KG1 (cell line): ENCODE measurements at places on chromosomes 6 and 20.

DNA sequence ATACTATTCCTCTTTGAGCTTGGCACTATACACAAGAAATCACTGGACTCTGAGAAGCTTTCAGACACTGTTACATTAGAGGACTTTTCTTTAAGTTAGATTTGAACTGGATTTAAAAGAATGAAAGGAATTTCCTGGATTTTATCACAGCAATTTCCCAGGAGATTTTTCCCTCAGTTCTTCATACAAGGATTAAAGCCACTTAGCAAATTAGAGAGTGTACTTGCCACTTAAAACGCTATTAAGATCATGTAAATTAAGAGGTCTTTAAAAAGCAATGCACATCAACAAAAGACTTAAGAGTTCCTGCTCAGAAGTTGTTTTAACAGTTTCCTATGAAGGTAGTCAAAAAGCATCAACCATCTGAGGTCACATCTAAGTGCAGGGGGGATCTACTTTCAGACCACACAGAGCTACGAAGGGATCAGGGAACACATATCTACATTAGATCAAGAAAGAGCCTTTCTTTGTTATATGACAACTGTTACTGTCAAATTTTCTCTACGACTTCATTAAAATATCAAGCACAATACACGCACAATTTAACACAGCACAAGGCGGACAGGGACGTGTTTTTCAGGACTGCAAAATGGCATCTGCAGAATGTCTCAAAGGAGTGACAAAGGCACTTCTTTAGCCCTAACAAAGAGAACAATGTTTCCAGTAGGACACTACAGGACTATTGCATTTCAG, 65.8 kb downstream of the EPB41L2 start:
- no peak for DNase-seq

GRCh38 chr6:14231071-14231483, 113.5 kb downstream of the CD83 start:
- DNase-seq = no peak

DNA sequence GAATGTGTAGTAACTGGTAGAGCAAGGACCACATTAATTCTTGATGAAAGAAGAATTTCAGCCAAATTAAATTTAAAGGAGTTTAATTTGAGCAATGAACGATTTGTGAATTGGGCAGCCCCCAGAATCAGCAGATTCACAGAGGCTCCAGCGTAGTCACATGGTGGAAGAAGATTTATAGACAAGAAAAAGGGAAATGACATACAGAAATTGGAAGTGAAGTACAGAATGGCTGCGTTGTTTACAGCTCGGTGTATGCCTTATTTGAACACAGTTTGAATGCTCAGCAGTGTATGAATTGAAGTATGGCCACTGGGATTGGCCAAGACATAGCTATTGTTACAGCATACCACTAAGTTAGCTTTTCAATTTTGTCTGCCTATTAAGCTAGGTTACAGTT, 173.6 kb upstream of the ARG1 start:
- no peak for DNase-seq

GRCh38 chr6:48986845-48987244, 476.2 kb downstream of the MMUT start:
- DNase-seq = no peak

GRCh38 chr20:8898823-8899222, 170.1 kb upstream of the PLCB4 start:
- DNase-seq = no peak

DNA sequence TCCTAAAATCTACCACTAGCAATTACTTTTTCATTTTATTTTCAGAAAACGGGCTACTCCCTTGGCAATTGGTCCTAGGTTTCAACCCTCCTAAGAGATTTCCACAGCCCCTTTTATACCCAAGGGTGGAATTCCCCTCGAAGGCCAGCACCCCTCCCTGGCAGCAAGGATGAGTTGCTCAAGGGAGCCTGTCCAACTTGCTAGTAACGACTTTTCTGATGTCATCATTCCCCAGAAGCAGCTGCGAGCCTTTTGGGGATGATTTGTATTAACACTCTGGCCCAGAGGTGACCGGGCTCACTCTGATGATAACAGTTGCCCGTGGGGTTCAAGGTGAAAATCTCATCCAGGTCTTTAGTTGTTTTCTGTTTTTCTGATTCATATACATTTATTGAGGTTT, 30.7 kb upstream of the NAA20 start:
- no peak for DNase-seq

- no peak for DNase-seq
Observed at GRCh38 chr6:149513915-149514314, 29.1 kb upstream of the ZC3H12D start.

DNA sequence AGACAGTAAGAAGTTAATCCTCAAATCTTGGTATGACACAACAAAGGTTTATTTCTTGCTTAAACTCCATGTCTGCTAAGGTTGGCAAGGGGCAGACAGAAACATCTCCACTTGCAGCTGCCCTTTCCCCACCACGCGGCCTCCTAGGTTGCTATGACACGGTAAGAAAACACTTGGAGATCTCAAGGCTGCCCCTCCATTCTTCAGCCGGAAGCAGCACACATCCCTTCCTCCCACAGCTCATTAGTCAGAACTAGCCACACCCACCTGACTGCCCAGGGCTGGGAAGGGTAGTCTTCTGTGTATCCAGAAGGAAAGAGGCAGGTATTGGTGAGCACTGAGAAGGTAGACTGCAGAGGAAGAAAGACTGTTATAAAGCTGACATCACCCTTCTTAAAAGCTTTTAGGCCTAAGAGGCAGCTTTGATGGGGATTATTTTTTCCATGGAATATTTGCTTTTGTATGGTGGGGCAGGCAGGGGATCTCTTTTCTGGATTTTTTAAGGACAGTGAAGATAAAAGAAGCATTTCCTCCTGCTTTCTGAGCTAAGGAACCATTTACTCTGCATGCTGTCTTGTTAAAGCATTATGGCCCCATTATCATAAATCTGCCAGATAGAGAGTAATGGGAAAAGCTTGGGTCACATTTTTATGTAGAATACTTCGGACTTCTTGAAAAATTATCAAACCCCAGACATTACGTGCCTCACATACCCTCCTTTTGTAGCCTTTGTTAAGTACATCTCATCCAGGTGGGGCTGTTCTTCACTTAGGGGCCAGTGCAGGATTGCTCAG, 41.6 kb downstream of the MRAP2 start:
- no peak for DNase-seq

DNA sequence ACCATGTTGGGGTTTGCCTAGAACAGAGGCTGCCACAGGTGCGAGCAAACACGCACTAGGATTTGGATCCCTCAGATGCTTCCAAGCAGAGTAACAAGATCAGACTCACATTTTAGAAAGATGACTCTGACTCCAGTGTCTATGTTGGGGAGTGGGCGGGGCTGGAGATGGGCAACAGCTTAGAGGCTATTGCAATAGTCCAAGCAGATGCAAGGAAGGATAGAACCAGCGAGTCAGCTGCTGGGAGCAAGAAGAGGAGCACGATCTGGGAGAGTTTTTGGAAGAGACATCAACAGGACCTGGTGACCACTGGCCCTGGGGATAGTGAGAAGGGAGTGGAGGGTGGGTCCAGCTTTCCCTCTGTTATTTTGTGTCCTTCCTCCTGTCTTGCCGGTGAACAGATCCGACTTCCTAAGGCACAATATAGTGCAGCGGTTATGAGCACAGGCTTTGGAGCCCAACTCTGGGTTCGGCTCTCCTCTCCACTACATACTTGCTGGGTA, 52.7 kb downstream of the FGD2 start:
- no peak for DNase-seq

GRCh38 chr6:17867880-17868279, 119.6 kb downstream of the KIF13A start:
- DNase-seq = no peak

DNA sequence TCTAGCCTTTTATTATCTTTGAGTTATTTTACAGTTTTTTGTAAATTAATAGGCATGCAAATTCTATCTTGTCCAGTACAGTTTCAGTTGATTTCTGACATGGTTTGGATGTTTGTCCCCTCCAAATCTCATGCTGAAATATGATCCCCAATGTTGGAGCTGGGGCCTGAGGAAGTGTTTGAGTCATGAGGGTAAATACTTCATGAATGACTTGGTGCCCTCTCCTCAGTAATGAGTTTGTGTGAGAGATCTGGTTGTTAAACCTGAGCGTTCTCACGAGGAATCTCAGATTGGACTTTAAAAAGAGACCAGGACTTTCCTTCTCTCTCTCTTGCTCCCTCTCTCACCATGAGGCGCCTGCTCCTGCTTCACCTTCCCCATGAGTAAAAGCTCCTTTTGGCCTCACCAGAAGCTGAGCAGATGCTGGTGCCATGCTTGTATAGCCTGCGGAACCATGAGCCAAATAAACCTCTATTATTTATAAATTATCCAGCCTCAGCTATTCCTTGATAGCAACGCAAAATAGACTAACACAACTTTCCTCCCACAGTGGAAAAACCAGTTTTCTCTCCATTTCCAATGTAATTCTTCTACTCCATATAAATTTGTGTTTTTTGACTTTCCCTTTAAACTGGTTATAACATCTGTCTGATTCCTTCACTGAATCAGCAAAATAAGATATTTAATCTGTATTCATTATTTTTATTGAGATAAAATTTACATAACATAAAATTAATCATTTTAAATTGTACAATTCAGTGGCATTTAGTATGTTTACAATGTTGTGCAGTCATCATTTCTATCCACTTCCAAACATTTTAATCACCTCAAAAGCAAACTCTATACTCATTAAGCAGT, 78.7 kb upstream of the PRSS16 start:
- DNase-seq = no peak

- no peak for DNase-seq
Observed at GRCh38 chr6:23589811-23590210, 536.2 kb upstream of the NRSN1 start.

DNA sequence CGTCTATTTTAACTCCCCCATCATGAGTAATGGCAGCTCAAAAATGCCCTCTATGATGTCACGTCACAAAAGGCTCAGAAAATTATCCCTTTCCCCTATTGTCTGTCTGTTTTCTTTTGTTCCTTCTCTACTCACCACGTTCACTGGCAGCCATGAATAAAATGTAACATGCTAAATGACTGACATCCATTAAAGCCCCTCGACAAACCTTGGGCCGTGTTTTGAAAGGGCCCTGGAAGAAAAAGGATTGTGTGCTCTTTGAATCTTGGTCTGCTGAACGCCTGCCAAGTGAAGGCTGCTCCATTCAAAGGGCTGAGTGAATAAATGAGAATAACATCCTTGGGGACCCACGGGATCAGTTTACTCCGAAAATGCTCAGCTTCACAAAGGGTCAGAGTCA, 118.7 kb downstream of the RPS12 start:
- no peak for DNase-seq

- DNase-seq = no peak
Observed at GRCh38 chr6:167214206-167214605, 56.4 kb upstream of the GPR31 start.
